ENCODE measurements at places on chromosomes 16 and 17.

DNA sequence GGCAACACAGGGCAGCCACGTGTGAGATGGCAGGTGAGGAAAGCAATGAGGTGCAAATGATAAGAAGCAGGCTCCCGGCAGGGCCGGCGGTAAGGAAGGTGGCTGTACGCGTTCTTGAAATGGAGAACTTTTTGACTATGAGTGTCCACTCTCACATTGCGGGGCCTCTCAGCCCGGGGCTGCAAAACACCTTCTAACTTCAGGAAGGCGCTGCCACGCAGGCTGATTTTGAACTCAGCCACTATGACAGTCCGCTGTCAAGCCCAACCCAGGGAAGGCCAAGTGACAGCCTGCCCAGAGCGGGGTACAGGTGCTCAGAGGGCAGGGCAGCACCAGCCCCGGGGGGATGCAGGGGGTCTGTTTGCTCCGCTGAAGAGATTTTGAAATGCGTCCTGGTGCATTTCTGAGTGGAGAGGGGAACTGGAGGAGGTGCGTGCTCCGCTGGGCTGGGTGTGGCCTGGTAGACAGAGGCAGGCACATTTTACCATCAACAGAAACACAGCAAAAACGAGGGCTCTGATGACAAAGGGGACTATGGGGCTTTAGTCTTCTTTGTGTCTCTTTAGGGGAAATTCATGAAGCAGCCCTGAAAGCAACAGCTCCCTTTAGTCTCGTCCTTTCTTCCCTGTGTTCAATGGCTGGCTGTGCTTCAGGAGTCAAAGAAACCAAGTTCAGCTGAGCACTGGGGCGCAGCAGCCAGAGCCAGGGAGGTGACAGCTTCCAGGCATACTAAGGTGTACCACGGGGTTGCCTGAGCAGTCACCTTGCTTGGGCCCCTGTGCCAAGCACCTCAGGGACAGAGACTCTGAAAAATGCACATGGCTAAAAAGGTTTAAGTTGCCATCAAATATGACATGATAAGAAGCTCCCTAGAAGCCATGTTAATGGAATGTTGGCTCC lies 14.6 kb upstream of the SREBF1 start:
- no peak for DNase-seq

DNA sequence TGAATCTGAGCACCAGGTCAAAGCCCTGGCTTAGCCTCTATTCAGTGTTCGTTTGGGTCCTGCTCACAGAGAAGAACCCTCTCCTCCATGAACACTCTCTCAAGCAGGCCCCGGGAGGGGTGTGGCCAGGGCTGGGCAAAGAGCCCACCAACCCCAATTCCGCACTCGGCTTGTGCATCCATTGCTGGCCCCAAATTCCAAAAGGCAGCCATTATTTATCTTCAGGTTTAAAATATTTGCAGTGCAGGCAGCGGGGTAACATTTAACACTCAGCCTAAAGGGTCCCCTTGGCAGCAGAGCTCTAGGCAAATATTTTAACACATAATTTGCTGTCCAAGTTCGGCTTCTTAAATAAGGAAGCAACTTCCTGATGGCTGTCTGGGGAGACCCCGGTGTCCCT lies 115.7 kb downstream of the ZNF423 start:
- no peak for DNase-seq

DNA sequence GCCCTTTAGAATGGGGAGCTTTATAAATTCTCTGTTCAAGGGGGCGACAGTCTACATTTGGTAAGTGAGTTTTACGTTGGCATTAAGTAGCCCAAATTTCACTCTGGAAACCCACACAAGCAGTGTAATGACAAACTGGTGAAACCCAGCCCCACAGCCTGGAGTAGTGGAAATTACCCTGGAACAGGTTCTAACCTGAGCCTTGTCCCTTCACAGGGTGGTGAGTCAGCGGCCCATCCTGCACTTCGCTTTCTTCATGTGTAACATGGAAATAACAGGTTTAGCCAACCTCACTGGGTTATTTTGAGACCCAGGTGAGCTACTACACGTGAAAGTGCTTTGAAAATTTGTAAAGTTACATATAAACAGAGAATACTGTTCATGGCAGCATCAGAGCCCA lies 3.5 kb upstream of the TLCD3A start:
- DNase-seq, result no peak

DNA sequence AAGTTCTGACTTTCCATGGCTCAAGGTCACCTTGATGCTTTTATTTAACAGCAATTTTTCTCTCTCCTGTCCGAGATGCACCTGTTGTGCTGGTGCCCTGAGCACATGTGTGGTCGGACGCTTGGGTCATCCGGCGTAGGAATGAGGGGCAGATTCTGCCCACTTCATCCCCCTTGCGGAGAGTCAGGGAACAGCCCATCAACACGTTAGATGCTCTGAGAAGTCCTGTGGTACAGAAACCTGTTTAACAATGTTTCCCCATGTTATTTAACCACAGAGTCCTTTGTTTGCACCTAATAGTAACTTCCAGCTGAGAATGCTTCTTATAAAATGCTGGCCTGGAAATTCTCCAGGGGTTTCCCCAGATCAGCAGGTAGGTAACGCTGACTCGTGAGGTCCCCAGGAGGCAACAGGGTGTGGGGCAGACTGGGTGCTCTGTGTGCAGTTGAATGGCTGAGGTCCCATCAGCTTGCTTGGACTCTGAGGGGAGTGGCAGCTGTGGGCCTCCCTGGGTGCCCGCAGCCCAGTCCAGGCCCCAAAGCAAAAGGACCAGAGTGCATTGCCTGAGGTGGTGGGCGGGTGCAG lies 17.8 kb downstream of the DOC2B start:
- no peak for DNase-seq

GRCh38 chr16:74101379-74102137 lies 195.1 kb upstream of the PSMD7 start:
- peak; percentile 24 for DNase-seq

Data from eye (tissue), 1 donor.